ENCODE measurements at places on chromosomes 13 and 19.

- H3K27me3 ChIP-seq: no peaks in the 10 kb centered on the region
- H3K36me3 ChIP-seq: no peaks in the 10 kb centered on the region
- no peak for DNase-seq
- H3K4me1 ChIP-seq: no peaks in the 10 kb centered on the region
These were observed 122.1 kb downstream of the COG6 start for GRCh38 chr13:39777527-39778061.

DNA sequence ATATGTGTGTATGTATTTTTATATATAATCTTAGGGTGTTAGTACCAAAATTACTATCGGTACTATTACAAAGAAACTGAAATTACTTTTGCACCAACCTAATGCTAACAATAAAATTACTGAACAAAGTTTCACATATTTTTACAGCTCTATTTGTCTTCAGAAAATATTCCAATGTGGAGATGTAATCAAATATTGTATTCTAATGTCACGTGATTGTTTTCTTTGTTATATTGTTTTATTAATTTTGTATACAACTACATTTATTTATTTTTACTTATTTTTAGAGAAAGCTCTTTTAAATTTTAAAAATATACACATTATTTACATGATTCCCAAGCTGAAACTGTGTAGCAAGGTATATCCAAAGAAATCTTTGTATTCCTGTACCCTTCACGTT, 227.1 kb upstream of the KLF12 start:
- H3K27me3 ChIP-seq: no peaks in the 10 kb centered on the region
- no peaks in the 10 kb centered on the region for H3K4me1 ChIP-seq
- no peak overlapping the region for H3K4me3 ChIP-seq
- no peaks in the 10 kb centered on the region for H3K36me3 ChIP-seq
- H3K27ac ChIP-seq: no peak overlapping the region

GRCh38 chr13:33129094-33129832, 113.0 kb downstream of the KL start:
- no peaks in the 10 kb centered on the region for H3K27me3 ChIP-seq
- H3K27ac ChIP-seq: peak overlapping the region; percentile 34
- no peak overlapping the region for H3K4me3 ChIP-seq
- H3K36me3 ChIP-seq: no peaks in the 10 kb centered on the region
- peaks cover 47% of the 10 kb centered on the region for H3K4me1 ChIP-seq

GRCh38 chr19:33653684-33654083, 31.9 kb downstream of the CHST8 start:
- H3K4me3 ChIP-seq: no peak overlapping the region
- H3K4me1 ChIP-seq: no peaks in the 10 kb centered on the region
- H3K27me3 ChIP-seq: no peaks in the 10 kb centered on the region
- H3K27ac ChIP-seq: no peak overlapping the region
- no peaks in the 10 kb centered on the region for H3K36me3 ChIP-seq
- no peak for DNase-seq

- no peak for DNase-seq
- peaks cover 8% of the 10 kb centered on the region for H3K4me1 ChIP-seq
- no peak overlapping the region for H3K4me3 ChIP-seq
- H3K36me3 ChIP-seq: no peaks in the 10 kb centered on the region
These were observed 47.2 kb upstream of the ZNF536 start for GRCh38 chr19:30324982-30325381.

- H3K27ac ChIP-seq: no peak overlapping the region
- peaks cover 30% of the 10 kb centered on the region for H3K4me1 ChIP-seq
- no peak overlapping the region for H3K4me3 ChIP-seq
- H3K36me3 ChIP-seq: no peaks in the 10 kb centered on the region
These were observed 116.8 kb downstream of the FOXO1 start for GRCh38 chr13:40549500-40550094.

DNA sequence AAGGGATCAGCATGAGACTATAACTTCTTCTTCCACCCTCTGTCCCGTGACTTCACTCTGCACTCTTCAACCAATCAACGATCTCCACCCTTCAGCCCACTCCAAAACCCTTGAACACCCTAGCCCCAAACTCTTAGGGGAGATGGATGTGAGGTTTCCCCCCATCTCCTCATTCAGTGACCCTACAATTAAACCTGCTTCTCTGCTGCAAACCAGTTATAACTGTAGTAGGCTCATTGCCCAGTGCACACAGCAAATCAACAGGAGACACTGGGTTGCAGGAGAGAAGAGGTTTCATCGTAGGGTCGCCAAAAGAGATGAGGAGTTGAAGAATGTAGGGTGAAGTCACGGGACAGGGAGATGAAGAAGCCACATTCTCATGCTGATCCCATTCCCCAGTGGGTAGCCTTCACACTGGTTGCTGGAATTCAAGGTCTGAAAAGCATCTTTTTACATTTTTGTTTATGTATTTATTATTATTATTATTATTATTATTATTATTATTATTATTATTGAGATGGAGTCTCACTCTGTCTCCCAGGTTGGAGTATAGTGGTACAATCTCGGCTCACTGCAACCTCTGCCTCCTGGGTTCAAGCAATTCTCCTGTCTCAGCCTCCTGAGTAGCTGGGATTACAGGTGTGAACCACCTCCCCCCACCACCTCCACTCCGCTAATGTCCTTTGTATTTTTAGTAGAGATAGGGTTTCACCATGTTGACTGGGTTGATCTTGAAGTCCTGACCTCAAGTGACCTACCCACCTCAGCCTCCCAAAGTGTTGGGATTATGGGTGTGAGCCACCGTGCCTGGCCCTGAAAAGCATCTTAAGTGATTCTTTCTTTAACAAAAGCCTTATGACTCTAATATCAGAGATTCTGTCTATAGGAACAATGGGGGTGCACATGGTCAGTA, 5.8 kb upstream of the CYP2S1 start:
- no peak overlapping the region for H3K4me3 ChIP-seq
- no peaks in the 10 kb centered on the region for H3K4me1 ChIP-seq
- no peaks in the 10 kb centered on the region for H3K27me3 ChIP-seq
- no peak for DNase-seq
- no peaks in the 10 kb centered on the region for H3K36me3 ChIP-seq

DNA sequence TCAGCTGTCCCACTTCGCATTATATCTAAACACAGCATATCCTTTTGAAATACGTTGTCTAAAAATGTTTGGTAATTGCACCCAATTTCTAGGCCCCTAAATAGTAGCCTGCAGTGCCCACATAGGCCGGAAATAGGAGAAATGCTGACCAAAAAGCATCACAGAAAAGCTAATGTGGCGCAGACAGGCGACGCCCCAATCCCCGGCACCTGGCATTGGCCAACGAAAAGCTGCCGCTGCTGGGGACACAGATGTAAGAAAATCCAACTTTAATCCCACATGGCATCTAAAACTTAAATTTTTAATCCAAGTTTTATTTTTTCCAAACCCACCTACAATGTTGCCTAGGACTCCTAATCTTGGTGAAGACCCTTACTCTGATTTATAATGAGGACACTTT, 4.0 kb downstream of the SAFB2 start:
- no peak for DNase-seq
- H3K27me3 ChIP-seq: no peaks in the 10 kb centered on the region
- no peak overlapping the region for H3K27ac ChIP-seq
- H3K36me3 ChIP-seq: no peaks in the 10 kb centered on the region

DNA sequence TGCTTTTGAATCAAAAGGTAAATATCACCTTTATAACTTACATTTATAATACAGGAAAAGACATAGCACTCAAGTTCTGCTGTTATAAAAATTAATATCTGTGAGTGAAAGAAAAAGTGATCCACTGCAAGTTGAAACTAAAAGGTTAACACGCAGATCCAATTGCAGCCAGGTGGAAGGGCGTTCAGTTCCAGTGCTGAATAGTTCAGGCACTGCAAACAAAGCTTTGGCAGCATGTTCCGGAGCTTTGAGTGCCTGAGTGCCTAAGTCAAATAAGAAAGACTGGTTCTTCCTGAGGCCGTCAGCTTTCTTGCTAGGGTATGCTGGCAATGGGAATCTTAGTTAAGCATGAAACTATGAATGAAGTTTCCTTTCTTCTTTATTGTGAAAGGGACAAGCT, 200.3 kb downstream of the LMO7 start:
- H3K36me3 ChIP-seq: peaks cover 1% of the 10 kb centered on the region
- H3K4me1 ChIP-seq: no peaks in the 10 kb centered on the region
- H3K4me3 ChIP-seq: no peak overlapping the region
- no peaks in the 10 kb centered on the region for H3K27me3 ChIP-seq
- no peak for DNase-seq

GRCh38 chr19:10748927-10749434, 31.1 kb downstream of the DNM2 start:
- H3K4me1 ChIP-seq: peaks cover 60% of the 10 kb centered on the region
- peak overlapping the region; percentile 24 for H3K27ac ChIP-seq
- H3K27me3 ChIP-seq: no peaks in the 10 kb centered on the region

DNA sequence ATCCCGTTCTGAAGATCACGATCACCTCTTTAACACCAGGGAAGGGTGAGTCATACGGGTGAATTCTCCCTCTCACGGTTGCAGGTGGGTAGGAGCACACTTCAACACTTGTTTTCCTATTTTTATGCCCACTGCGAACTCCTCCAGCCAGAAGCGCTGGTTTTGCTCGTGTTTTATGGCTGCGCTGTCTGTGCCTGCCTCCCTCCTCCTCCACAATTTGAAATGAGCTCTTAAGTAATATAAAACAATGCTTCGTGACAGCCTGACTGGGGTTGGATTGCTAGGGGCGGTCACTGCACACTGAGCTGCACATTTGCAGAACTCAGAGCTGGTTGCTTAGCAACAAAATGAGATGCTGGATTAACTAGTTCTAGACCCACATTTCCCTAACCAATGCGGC, 12.9 kb downstream of the CCDC70 start:
- no peak overlapping the region for H3K27ac ChIP-seq
- H3K4me1 ChIP-seq: no peaks in the 10 kb centered on the region
- no peak overlapping the region for H3K4me3 ChIP-seq

- DNase-seq: no peak
- no peak overlapping the region for H3K27ac ChIP-seq
- no peak overlapping the region for H3K4me3 ChIP-seq
- no peaks in the 10 kb centered on the region for H3K27me3 ChIP-seq
These were observed 230.7 kb downstream of the NALCN start for GRCh38 chr13:101185606-101186005.

- DNase-seq: no peak
- no peak overlapping the region for H3K4me3 ChIP-seq
- no peaks in the 10 kb centered on the region for H3K36me3 ChIP-seq
- no peak overlapping the region for H3K27ac ChIP-seq
- no peaks in the 10 kb centered on the region for H3K27me3 ChIP-seq
- H3K4me1 ChIP-seq: no peaks in the 10 kb centered on the region
These were observed 480.7 kb downstream of the MYO16 start for GRCh38 chr13:109110159-109110558.

Measured in vagina (tissue), 2 donors.